Astrocyte (in vitro differentiated cells and primary cell): ENCODE measurements at places on chromosomes 3 and 15. TPM values are rescaled to one million over a fixed set of nuclear protein-coding genes. Genes with fewer than 3 reads are reported as not detected.

MME gene
- total RNA-seq, result 54.3 and 55.5 TPM in 2 replicates

RBP2 gene
- not detected in 2 replicates for total RNA-seq

ARL14 gene
- total RNA-seq, result 0.16 and 0.22 TPM in 2 replicates

DNA sequence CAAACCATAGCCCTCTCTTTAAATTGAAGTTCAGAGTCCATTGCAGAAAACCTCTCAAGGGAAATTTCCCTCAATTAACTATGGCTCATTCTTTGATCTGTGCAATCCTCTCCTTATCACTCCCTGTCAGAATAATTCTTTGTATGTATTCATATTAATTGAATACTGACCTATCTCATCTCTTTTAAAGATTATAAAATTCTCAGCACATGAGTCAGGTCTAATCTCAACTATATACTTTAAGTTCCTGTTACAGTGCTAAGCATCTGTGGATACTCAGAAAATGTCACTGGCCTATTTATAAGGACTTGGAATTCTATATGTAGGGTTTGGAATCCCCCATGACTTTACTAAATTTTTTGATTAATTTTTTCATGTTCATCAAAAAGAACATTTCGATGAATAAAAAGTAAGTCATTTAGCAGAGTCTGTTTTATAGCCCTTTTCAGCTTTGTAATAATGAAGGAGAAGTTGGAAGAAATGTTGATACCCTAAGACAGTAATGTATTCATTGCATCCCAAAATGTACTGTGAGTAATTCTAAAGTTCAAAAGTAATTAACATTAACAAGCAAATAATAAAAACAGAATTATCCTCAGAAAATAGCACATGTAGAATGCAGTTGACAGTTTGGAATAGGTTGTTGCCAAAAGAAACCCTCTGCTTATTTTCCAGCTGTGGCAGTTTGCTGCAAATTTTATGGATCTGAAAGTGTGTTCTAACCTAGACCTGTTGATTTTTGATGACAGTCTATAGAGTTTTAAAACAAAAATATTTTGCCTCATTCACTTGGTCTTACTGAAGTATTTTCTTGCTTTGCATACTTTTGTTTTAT lies 503.4 kb upstream of the CBLB start:
- no peaks in the 10 kb centered on the region for H3K36me3 ChIP-seq
- DNase-seq, result peak; percentile 44
- no peaks in the 10 kb centered on the region for H3K27me3 ChIP-seq
- no peak overlapping the region for H3K4me3 ChIP-seq

GRCh38 chr3:125104639-125105038 lies 48.8 kb upstream of the HEG1 start:
- H3K27ac ChIP-seq, result no peak overlapping the region
- peaks cover 22% of the 10 kb centered on the region for H3K4me1 ChIP-seq
- no peaks in the 10 kb centered on the region for H3K36me3 ChIP-seq
- no peaks in the 10 kb centered on the region for H3K27me3 ChIP-seq
- H3K4me3 ChIP-seq, result no peak overlapping the region
